ENCODE measurements at places on chromosomes 16 and 17.

DNA sequence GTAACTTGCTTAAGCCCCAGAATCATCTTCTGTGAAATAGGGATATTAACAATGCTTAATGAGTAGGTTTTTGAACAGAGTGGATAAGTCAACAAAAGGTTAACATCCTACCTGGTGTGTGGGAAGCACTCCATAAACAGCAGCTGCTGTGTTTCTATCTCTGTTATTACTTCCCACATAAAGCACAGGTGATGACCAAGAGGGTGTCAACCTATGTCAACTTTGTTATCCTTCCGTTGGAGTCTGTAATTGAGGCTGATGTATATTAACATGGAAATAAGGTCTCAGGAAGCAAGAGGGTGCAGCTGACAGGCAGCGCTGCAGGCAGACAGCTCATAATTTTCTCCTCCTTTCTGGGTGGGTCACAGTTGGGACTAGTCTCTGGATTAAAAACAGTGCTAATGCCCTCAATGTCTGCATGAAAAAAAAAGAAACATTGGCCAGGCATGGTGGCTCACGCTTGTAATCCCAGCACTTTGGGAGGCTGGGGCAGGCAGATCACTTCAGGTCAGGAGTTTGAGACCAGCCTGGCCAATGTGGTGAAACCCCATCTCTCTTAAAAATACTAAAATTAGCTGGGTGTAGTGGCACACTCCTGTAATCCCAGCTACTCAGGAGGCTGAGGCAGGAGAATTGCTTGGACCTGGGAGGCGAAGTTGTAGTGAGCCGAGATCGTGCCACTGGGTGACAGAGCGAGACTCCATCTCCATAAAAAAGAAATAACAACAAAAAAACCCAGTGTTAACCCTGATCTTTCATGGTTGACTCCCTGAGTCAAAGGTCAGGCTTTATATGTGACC is 269.6 kb downstream of the SNX29 start:
- no peak for DNase-seq

GRCh38 chr16:87098361-87098760 is 218.8 kb downstream of the C16orf95 start:
- DNase-seq = no peak

GRCh38 chr16:74447578-74447977 is 26.3 kb upstream of the CLEC18B start:
- DNase-seq = no peak

DNA sequence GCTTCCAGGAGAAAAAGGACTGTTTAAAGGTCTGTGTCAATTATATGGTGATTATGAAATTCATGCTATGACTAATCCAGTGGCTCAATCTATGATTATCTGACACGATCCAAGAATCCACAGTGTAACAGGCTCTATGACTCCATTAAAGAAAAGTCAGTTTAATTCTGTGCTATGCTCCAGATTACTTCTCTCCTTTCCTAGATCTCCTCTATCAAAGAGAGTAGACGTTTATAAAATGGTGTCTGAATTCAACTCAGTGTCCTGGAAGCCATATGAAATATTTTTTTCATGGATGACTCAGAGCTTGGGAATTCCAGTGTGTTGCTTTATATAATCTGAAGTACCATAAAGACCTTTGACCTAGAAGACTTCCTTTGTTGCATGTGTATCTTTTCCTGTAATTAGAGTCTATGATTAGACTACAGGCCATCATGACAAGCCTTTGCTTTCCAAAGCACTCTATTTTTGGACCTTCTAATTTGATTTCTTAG is 27.0 kb upstream of the NF1 start:
- DNase-seq = no peak

- DNase-seq = peak; percentile 0
These were observed 11.1 kb downstream of the LPO start for GRCh38 chr17:58249270-58250133.

DNA sequence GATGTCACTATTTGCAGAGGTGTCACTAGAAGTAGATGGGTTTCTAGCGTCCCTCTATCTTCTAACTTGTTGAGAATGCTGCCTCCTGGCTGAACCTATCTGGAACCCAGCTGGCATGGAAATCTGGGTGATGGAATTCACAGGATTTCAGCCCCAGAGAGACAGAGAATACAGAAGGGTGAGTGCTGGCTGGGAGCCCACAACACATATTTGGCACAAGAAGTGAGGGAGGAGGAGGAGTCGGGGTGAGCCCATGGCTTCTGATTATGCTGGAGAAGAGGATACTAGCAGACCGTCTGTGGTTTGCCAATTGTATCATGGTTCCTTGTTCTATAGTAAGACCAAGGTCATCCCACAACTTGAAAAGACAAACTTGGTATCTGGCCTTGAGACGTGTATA is 557.8 kb upstream of the SALL1 start:
- DNase-seq = no peak

DNA sequence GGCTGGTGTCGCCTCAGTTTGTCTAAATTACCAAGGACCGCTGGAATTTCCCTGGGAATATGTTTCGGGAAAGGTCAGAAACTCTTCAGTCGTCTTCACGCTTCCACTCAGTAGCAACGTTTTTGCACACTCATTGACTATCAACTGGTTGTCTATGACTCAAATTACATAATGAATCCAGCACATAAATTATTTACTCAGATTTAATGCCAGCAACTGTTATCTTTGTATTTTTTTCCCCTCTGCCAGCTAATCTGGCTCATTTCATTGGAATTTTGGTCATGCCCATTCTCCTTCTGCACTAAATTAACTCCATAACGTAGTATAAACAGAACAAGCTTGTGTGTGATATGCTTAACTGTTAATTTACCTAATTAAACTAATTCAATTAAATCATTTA is 372.7 kb upstream of the ZFHX3 start:
- DNase-seq = no peak

- peak; percentile 54 for DNase-seq
These were observed 716 bp downstream of the TMEM94 start for GRCh38 chr17:75457047-75457654.

DNA sequence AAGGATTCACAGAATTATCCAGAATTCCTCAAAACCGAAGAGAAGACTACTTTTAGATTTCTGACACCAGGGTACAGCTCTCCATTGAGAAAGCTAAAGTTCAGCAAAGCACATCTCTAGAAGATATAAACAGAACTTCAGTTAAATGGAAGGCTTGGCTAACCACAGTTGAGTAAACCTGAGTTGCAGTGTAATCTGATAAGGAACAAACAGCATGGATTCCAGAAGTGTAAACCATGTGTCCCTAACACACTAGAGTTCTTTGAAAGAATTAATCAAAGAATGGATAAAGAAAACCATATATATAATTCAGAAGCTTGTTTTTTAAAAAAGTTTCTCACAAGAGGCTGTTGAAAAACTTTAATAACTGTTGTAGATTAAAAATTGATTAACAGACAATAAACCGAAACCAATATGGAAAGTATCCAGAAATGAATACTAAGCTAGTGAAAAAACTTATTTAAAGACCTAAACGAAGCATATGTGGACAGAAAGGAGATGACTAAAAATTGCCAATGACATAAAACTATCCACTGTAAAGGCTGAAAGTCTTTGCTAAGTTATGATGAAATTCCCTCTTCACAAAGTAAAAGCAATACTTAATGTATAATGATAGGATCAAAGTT is 4.3 kb downstream of the RNF43 start:
- DNase-seq = no peak

All from NCI-H446 treated with DMSO at 0.1 percent for 48 hours (cell line).